T-helper 2 cell treated with Interferon-gamma antibody and Interleukin-4, amounts not matched to agents 5 μg/mL and 100 μg/mL, for 36 hours (primary cell): ENCODE measurements at places on chromosomes 3 and 15.

DNA sequence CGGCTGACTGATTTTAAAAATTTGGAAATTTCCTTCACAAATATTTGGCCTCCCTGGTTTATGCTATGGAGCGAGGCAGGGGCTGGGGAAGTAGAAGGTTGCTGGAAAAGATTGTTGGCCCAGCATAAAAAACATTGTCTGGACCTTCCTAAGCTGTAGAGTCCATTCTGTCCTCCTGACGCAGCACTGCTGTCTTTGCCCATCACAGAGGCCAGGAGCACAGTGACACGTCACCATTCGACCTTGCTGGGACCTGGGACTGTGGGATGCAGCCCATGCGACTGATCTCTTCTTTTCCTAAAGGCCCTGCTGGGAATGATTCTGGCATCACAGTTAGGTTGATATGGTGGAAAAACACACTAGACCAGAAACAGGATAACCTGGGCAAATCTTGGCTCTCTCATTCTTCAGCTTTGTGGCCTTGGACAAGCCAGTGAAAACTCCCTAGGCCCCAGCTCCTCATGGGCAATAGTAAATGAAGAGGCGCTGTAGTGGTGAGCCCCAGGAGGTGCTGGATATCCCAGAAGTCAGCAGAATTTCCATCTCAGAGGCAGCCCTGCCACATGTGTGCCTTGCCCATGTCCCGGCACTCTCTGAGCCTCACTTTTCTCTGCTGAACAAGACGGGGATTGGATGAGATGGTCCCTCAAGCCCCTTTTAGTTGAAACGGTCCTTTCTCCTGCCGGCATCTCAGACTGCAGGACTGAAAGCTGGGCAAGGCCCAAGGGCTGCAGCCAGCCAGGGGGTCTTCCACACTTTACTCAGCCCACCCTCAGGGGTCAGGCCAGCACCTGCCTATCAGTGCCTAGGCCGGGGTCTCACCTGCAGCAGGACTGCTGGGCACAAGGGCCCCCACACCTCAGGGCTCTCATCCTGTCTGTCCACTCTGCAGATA, 69.6 kb downstream of the SENP2 start:
- DNase-seq = no peak
- peaks cover 3% of the 10 kb centered on the region for H3K27me3 ChIP-seq
- no peaks in the 10 kb centered on the region for H3K36me3 ChIP-seq
- H3K4me1 ChIP-seq = peaks cover 4% of the 10 kb centered on the region

GRCh38 chr3:82002491-82002890, 241.0 kb upstream of the GBE1 start:
- H3K4me1 ChIP-seq = no peaks in the 10 kb centered on the region
- DNase-seq = no peak
- no peak overlapping the region for H3K27ac ChIP-seq
- no peaks in the 10 kb centered on the region for H3K27me3 ChIP-seq
- no peak overlapping the region for H3K4me3 ChIP-seq

DNA sequence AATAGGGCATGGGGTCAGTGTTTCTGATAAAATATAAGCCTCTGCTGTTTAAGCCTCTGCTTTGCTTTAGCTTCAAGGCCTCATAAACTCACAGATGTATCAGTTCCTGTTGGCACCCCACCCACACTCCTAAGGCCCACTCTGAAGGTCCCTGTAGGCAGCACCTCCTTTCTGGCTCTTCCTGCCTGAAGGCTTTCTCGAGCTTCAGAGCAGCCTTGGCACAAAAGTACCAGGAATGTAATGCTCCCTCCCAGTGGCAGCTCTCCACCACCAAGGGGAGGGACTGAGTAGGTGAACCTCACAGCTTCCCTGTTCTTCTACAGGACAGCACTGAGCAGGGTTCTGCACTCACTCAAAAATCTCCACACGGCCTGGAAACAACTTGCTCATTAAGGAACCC, 102.2 kb downstream of the ABHD5 start:
- H3K27me3 ChIP-seq = no peaks in the 10 kb centered on the region
- no peak for DNase-seq
- H3K4me3 ChIP-seq = no peak overlapping the region
- H3K4me1 ChIP-seq = no peaks in the 10 kb centered on the region

DNA sequence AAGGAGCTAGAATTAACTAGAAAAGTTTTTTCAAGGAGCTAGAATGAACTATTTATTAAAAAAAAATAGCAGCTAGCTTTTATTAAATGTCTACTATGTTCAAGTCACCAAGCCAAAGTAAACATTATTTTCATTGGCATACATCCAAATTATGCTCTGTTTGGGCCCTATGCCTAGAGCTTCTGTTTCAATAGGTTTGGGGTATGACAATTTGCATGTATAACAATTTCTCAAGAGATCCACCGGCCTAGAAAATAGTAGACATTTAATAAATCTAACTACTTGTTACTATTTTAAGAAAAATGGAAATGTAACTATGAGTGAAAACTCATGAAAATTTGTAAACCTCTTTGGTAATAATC, 8.0 kb downstream of the GABRR3 start:
- no peak overlapping the region for H3K27ac ChIP-seq
- H3K36me3 ChIP-seq = peaks cover 1% of the 10 kb centered on the region
- no peak overlapping the region for H3K4me3 ChIP-seq

DNA sequence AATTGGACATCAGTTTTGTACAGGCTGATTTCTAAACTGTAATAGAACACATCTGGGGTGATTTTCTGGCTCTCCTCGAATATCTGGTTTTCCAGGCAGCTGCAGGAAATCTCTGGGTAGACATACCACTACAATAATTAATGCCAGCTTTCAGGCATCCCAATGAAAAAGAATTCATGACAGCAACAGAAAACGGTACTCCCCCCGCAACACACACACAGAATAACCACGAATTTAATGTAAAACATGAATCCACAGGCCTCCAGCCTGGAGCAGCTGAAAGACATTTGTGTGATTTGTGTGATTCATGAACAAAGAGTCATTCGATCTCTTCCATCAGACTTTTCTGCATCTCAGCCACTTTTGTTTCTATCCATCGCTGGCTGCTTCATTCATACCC, 262.2 kb downstream of the MAGI1 start:
- DNase-seq = no peak
- no peaks in the 10 kb centered on the region for H3K4me1 ChIP-seq
- H3K36me3 ChIP-seq = no peaks in the 10 kb centered on the region
- no peak overlapping the region for H3K27ac ChIP-seq

DNA sequence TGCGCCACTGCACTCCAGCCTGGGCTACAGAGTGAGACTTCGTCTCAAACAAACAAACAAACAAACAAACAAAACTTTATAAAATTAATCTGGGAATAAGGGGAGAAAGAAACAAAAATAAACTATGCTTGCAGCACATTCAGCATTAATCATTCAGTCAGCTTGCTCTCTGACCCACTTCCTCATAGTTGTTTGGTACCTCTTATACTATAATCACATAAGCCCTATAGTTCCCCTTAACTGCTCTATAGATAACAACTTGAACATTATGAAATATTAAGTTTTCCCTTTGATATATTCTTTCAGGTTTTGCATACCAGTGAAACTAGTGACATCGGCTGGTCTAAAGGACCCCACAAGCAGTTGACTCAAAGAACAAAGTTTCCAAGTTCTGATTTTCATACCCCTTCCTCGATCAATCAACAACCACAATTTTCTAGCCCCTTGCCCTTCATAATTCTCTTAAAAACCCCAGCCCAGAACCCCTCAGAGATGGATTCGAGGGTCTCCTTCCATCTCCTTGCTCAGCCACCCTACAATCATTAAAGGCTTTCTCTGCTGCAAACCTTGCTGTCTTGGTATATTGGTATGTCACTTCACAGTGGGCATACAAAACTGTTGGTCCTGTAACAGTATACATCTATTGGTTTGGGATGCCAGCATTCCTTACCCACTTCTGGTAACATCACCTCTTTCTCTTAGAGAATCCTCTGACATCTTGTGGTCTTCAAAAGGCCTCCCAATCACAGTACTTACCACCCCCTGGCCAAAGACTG, 26.4 kb downstream of the BCL2L10 start:
- peaks cover 5% of the 10 kb centered on the region for H3K27me3 ChIP-seq
- peaks cover 20% of the 10 kb centered on the region for H3K4me1 ChIP-seq
- H3K27ac ChIP-seq = no peak overlapping the region
- H3K4me3 ChIP-seq = no peak overlapping the region
- H3K36me3 ChIP-seq = peaks cover 6% of the 10 kb centered on the region

DNA sequence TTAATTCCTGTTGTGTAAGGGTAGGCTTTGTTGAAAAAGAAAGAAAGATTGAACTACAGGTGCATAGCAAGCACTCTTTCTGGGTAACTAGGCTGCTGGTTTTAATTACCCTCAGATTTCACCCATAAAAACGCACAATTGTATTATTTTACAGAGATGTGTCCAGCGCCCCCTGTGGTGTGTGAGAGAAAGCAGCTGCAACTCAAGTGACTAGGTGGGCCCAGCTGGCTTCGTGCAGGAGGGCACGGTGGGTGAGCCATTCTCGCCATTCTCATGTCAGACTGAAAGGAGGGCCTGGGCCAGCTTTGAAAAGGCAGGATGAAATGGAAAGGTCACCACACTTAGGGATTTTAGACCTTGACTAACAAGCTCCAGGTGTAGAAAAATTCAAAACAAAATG, 122.6 kb downstream of the LRIG1 start:
- DNase-seq = no peak
- H3K4me1 ChIP-seq = peaks cover 19% of the 10 kb centered on the region
- peak overlapping the region; percentile 78 for H3K27ac ChIP-seq
- no peak overlapping the region for H3K4me3 ChIP-seq
- H3K36me3 ChIP-seq = peaks cover 47% of the 10 kb centered on the region
- no peaks in the 10 kb centered on the region for H3K27me3 ChIP-seq

DNA sequence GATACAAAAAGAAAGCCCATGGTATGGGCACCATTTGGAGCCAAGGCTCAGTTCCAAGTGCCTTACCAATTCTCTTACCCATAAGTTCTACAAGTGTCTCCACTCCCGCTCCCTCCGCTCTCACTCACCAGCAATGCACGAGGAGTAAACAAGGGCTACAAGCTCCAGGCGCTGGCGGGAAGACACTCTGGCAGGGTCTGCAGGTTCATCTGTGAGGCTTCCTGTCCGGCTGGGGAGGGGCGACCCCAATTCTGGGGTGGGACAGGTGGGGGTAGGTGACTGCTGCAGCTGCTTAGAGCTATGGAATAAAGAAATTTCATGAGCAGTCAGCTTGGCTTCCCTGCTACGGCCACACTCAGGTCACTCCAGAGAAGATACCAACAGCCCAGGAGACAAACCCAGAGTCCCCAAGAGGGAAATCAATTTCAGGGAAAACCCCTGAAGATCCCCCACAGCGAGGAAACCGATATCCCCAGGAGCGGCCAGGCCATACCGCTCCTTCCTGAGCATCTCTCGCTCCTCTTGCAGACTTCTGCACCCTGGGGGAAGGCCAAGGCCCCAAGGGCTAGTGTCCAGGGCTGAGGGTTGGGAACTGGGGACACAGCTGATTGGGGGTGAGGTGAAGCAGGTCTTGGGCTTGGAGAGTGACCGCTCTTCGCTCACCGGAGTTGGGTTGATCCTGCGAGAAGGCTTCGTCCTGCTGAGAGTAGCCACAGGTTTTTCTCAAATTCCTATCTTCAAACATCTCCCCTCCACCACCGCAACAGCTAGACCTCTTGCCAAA, 1.4 kb downstream of the CDAN1 start:
- DNase-seq = no peak
- H3K4me3 ChIP-seq = peak overlapping the region; percentile 83
- peak overlapping the region; percentile 49 for H3K27ac ChIP-seq

DNA sequence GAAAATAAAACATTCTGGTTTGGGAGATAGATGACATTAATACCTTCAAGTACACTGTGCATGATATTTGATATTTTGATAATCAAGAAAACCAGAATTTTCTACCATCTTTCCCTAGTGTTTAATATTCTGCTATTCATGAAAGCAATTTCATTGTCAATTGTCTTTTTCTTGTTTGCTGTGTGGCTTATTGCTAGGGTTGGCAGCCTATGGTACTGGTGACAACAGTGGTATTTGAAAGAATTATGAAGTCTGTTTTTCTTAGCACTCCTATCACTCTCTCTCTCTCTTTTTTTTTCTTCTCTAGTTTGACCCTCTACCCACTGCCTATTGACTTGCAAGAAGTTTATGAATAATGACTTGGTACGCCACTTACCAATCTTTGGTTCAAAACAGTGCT, 15.4 kb downstream of the RNF13 start:
- H3K4me3 ChIP-seq = no peak overlapping the region
- no peak overlapping the region for H3K27ac ChIP-seq
- peaks cover 25% of the 10 kb centered on the region for H3K36me3 ChIP-seq
- no peak for DNase-seq
- H3K27me3 ChIP-seq = no peaks in the 10 kb centered on the region

DNA sequence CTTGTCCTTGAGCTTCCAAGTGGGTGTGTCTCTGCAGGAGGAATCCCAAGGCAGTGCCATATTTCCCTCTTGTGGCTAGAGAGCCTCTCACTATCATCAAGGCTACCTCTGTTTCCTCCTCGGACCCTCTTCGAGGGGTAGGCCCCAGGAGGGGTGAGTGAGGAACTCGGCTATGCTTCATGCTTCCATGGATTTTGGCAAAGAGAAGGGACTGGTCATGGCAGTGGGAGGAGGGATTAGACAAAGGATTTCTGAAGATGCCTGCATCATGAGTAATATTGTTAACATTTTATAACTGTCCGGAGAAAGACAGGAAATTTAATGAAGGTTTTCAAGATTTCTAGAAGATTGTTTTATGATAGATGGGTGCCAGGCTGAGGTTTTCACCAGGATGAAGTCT, 241.5 kb downstream of the CLSTN2 start:
- H3K4me3 ChIP-seq = no peak overlapping the region
- H3K27me3 ChIP-seq = no peaks in the 10 kb centered on the region
- no peak overlapping the region for H3K27ac ChIP-seq
- no peak for DNase-seq

GRCh38 chr3:94460931-94461330, 398.1 kb downstream of the NSUN3 start:
- H3K27ac ChIP-seq = no peak overlapping the region
- no peak overlapping the region for H3K4me3 ChIP-seq
- H3K36me3 ChIP-seq = no peaks in the 10 kb centered on the region
- no peak for DNase-seq
- H3K27me3 ChIP-seq = no peaks in the 10 kb centered on the region

- H3K27me3 ChIP-seq = no peaks in the 10 kb centered on the region
- H3K4me3 ChIP-seq = no peak overlapping the region
- DNase-seq = peak; percentile 33
- peak overlapping the region; percentile 13 for H3K27ac ChIP-seq
- H3K4me1 ChIP-seq = peaks cover 6% of the 10 kb centered on the region
- no peaks in the 10 kb centered on the region for H3K36me3 ChIP-seq
These were observed 27.9 kb downstream of the EIF1B start for GRCh38 chr3:40337136-40338108.

GRCh38 chr3:45985532-45986302, 9.9 kb downstream of the FYCO1 start:
- H3K4me3 ChIP-seq = no peak overlapping the region
- H3K4me1 ChIP-seq = peaks cover 40% of the 10 kb centered on the region
- no peak for DNase-seq
- peaks cover 56% of the 10 kb centered on the region for H3K36me3 ChIP-seq

- peaks cover 4% of the 10 kb centered on the region for H3K4me1 ChIP-seq
- H3K27me3 ChIP-seq = peaks cover 18% of the 10 kb centered on the region
- H3K4me3 ChIP-seq = no peak overlapping the region
- no peak overlapping the region for H3K27ac ChIP-seq
- no peaks in the 10 kb centered on the region for H3K36me3 ChIP-seq
These were observed 1.1 kb downstream of the PAK6 start for GRCh38 chr15:40239693-40240618.

GRCh38 chr3:194019398-194020165, 116.4 kb upstream of the HES1 start:
- no peak for DNase-seq
- H3K4me3 ChIP-seq = no peak overlapping the region
- peaks cover 14% of the 10 kb centered on the region for H3K27me3 ChIP-seq
- peaks cover 2% of the 10 kb centered on the region for H3K4me1 ChIP-seq
